CD4-positive, alpha-beta memory T cell (primary cell): ENCODE measurements at places on chromosomes 5 and 9. TPM values are rescaled to one million over a fixed set of nuclear protein-coding genes. Genes with fewer than 3 reads are reported as not detected.

NDUFS4 gene
- total RNA-seq, result 23.6 TPM

IPPK gene
- total RNA-seq, result 7.2 TPM

RASEF gene
- not detected for total RNA-seq

NEUROG1 gene
- total RNA-seq, result not detected

CCNB1 gene
- 3.4 TPM for total RNA-seq

DNM1 gene
- total RNA-seq, result 1.4 TPM

PCDHGB7 gene
- total RNA-seq, result 0.33 TPM

SPRY4 gene
- total RNA-seq, result not detected

KCNV2 gene
- not detected for total RNA-seq

PTPN3 gene
- total RNA-seq, result not detected

DNA sequence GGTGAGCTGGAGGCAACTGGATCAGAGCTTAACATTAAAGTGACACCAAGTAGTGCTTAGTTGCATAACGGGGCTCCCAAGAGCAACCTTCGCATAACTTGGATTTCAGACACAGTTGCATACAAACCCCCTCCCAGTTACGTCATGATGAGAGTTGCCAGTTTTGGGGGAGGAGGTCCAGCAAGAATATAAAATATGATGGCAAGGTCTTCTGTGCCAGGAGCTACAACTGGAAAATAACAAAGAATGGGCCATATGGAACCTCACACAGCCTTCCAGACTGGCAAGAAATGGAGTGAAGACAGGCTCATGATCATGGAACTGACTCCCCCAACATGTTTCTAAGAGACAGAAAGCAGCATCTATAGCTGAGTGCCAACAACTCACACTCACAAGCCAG, 8.5 kb downstream of the SPOCK1 start:
- H3K27ac ChIP-seq, result no peak overlapping the region
- no peaks in the 10 kb centered on the region for H3K4me1 ChIP-seq
- H3K27me3 ChIP-seq, result no peaks in the 10 kb centered on the region
- H3K36me3 ChIP-seq, result no peaks in the 10 kb centered on the region
- H3K4me3 ChIP-seq, result no peak overlapping the region

- peaks cover 24% of the 10 kb centered on the region for H3K4me1 ChIP-seq
- H3K4me3 ChIP-seq, result no peak overlapping the region
- peaks cover 27% of the 10 kb centered on the region for H3K36me3 ChIP-seq
- no peak for DNase-seq
- H3K27me3 ChIP-seq, result no peaks in the 10 kb centered on the region
- no peak overlapping the region for H3K27ac ChIP-seq
Observed at GRCh38 chr5:97009212-97009898, 73.5 kb downstream of the LNPEP start.

DNA sequence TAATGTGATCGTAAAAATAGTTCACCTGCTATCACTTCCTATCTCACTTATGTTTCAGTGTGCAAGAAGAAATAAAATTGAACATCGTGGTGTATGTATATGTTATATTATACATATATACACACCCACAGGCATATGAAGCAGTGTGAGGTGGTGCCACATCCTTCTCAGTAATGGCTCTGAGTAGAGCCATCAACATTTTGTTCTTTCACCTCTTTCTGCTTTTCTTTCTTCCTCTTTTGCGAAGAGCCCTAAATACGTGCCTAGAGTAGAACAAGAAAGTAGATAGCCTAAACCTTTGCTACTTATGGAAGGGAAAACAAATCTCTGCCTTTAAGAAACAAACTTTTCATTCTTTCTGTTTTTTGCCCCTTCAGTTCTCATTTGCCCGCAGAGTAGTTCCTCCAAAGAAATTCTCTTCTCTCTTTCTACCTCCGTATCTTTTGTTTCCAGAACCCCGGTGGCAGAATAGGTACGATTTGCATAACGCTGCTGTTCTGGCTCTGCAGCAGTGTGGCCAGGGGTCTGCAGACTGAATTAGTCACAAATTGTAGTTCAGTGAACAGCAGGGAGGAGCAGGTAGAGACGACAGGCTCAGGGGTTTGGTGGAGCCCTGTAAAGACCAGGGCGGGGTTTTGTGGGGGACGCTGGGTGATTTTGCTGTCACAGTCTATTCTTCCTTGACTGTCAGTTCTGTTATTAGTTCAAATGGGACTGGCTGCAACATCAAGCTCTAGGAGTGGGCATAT, 40.5 kb upstream of the PJA2 start:
- H3K36me3 ChIP-seq, result no peaks in the 10 kb centered on the region
- H3K27ac ChIP-seq, result no peak overlapping the region
- H3K4me3 ChIP-seq, result no peak overlapping the region

GRCh38 chr9:123368023-123368422, 12.0 kb downstream of the CRB2 start:
- no peak overlapping the region for H3K27ac ChIP-seq
- H3K36me3 ChIP-seq, result no peaks in the 10 kb centered on the region
- no peaks in the 10 kb centered on the region for H3K4me1 ChIP-seq
- H3K4me3 ChIP-seq, result no peak overlapping the region
- no peak for DNase-seq
- H3K27me3 ChIP-seq, result no peaks in the 10 kb centered on the region

DNA sequence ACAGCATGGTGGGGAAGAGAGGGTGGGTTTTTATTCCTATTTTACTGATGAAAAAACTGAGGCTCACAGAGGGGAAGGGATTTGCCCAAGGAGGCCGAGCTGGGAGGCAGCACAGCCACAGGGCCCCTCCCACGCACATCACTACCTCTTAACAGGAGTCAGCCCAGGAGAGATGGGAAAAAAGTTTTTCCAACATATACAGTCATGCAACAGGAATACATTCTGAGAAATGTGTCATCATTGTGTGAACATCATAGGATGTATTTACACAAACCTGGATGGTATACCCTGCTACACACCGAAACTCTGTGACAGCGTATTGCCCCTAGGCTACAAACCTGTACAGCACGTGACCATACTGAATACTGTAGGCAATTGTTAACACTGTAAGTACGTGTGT, 11.6 kb downstream of the TRAF1 start:
- no peaks in the 10 kb centered on the region for H3K27me3 ChIP-seq
- H3K4me3 ChIP-seq, result no peak overlapping the region
- H3K27ac ChIP-seq, result peak overlapping the region; percentile 50
- peaks cover 92% of the 10 kb centered on the region for H3K4me1 ChIP-seq
- DNase-seq, result no peak

DNA sequence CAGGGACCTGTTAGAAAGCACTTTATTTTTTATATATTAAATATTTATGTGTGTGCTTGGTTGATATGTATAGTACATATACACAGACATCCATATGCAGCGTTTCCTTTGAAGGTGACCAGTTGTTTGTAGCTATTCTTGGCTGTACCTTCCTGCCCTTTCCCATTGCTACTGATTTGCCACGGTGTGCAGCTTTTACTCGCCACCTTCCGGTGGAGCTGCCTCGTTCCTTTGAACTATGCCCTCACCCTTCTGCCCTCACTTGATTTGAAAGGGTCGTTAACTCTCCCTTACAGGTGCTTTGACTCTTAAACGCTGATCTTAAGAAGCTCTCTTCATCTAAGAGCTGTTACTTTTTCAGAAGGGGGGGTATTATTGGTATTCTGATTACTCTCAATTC, 20.5 kb downstream of the RGMB start:
- no peaks in the 10 kb centered on the region for H3K4me1 ChIP-seq
- no peaks in the 10 kb centered on the region for H3K27me3 ChIP-seq
- no peak overlapping the region for H3K4me3 ChIP-seq
- H3K36me3 ChIP-seq, result no peaks in the 10 kb centered on the region
- DNase-seq, result no peak
- H3K27ac ChIP-seq, result no peak overlapping the region

DNA sequence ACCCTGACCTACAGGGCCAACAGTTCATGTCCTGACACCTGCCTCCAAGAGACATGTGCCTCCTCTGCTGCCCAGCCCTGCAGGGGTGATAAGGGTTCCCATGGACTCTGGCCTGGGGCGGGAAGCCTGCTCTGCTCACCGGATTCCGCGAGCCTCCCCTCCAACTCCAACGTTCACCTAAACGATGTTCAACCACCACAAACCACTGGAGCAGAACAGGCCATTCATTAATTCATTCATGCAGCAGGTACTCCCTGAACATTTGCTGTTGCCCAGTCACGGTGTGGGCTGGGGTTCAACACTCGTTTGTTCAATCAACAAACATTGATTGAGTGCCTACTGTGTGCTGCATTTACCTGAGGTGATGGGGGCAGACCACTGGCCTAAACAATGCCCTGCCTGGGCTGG, 3.3 kb upstream of the UAP1L1 start:
- peaks cover 21% of the 10 kb centered on the region for H3K4me1 ChIP-seq
- DNase-seq, result peak; percentile 23
- no peaks in the 10 kb centered on the region for H3K36me3 ChIP-seq

DNA sequence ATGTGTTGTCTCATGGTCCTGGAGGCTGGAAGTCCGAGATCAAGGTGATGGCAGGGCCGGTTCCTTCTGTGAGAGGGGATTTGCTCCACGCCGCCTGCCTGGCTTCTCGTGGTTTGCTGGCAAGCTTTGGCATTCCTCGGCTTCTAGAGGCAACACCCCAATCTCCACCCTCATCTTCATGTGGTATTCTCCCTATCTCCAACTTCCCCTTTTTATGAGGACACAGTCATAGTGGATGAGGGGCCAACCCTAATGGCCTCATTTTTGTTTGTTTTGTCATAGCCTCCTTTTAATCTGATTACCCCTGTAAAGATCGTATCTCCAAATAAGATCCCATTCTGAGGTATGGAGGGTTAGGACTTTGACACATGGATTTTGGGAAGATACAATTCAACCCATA, 41.7 kb upstream of the CLK4 start:
- no peak for DNase-seq
- H3K4me3 ChIP-seq, result no peak overlapping the region
- no peaks in the 10 kb centered on the region for H3K4me1 ChIP-seq
- H3K27ac ChIP-seq, result no peak overlapping the region
- no peaks in the 10 kb centered on the region for H3K27me3 ChIP-seq

DNA sequence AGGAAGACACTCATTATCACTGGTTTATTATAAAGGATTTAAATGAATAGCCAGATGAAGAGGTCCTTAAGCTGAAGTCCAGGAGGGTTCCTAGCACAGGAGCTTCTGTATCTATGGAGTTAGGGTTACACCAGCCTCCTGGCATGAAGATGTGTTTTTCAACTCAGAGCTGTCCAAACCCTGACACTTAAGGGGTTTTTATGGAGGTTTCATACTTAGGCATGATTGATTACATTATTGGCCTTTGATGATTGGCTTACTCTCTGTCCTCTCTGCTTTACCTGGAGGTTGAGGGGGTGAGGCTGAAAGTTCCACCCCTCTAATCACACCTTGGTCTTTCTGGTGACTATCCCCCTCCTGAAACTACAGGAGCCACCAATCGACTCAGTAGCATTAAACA, 84.9 kb upstream of the ZNF169 start:
- H3K4me1 ChIP-seq, result peaks cover 92% of the 10 kb centered on the region
- DNase-seq, result no peak
- peaks cover 6% of the 10 kb centered on the region for H3K36me3 ChIP-seq
- H3K4me3 ChIP-seq, result no peak overlapping the region
- H3K27ac ChIP-seq, result no peak overlapping the region
- H3K27me3 ChIP-seq, result no peaks in the 10 kb centered on the region

GRCh38 chr9:16205455-16205854, 652.6 kb downstream of the CCDC171 start:
- H3K27ac ChIP-seq, result no peak overlapping the region
- no peaks in the 10 kb centered on the region for H3K27me3 ChIP-seq
- H3K36me3 ChIP-seq, result no peaks in the 10 kb centered on the region
- no peaks in the 10 kb centered on the region for H3K4me1 ChIP-seq
- no peak overlapping the region for H3K4me3 ChIP-seq
- no peak for DNase-seq

DNA sequence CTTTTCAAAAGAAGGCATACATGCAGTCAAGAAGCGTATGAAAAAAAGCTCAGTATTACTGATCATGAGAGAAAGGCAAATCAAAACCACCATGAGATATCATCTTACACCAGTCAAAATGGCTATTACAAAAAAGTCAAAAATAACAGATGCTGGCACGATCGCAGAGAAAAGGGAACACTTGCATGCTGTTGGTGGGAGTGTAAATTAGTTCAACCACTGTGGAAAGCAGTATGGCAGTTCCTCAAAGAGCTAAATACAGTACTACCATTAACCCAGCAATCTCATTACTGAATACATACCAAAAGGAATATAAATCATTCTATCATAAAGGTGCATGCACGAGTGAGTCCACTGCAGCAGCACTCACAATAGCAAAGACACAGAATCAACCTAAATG, 24.5 kb downstream of the RETREG1 start:
- no peak overlapping the region for H3K4me3 ChIP-seq
- no peaks in the 10 kb centered on the region for H3K36me3 ChIP-seq
- H3K4me1 ChIP-seq, result no peaks in the 10 kb centered on the region
- H3K27ac ChIP-seq, result no peak overlapping the region
- DNase-seq, result no peak

DNA sequence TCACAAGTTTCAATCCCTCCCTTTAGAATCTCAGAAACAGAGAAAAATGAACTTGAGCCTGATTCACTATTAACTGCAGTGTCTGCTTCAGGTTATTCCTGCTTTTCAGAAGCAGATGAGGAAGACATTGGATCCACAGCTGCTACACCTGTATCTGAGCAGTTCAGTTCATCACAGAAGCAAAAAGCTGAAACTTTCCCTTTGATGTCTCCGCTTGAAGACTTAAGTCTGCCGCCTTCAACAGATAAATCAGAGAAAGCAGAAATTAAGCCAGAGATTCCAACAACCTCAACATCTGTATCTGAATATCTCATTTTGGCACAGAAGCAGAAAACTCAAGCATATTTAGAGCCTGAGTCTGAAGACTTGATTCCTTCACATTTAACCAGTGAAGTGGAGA, 42.1 kb downstream of the CMYA5 start:
- peaks cover 37% of the 10 kb centered on the region for H3K4me1 ChIP-seq
- peaks cover 4% of the 10 kb centered on the region for H3K27me3 ChIP-seq
- no peak overlapping the region for H3K27ac ChIP-seq
- H3K4me3 ChIP-seq, result no peak overlapping the region
- no peaks in the 10 kb centered on the region for H3K36me3 ChIP-seq

DNA sequence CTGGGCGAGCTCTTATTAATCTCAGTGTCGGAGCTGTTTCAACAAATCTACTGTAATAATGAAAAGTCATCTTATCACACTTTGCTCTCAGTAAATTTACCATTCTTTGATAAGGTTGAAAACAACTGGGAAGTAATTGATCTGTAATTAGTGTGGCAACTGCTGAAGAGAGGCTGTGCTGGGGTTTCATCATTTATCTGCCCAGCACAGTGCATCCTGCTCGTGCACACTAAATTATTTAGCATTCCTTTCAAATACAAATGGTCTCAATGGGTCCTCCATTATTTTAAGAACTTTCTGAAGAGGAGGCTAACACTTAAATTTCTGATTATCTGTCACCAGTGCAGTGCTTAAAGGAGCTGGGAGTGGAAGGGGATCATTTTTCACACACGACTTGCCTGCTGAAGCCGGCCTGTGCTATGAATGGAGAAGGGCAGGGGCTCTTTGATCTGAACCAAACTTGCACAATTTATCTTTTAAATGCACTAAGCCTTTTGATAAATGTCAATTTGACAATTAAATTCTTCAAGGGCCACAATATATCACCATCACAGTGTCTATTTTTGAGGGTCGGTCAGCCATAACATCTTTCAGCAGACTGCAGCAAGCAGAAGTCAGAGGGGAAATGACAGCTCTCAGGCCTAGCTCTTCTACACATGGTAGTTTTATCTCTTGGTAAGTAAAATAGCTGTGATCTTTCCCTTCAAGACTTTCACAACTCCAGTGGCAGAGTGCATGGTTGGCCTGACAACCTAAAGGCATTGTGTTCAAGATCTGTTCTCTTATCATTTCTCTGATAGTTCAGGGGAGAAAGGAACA, 106.4 kb upstream of the EFNA5 start:
- DNase-seq, result no peak
- H3K27ac ChIP-seq, result no peak overlapping the region
- no peaks in the 10 kb centered on the region for H3K27me3 ChIP-seq
- H3K36me3 ChIP-seq, result no peaks in the 10 kb centered on the region
- no peak overlapping the region for H3K4me3 ChIP-seq
- no peaks in the 10 kb centered on the region for H3K4me1 ChIP-seq
